T-helper 2 cell (primary cell): ENCODE measurements at places on chromosomes 6 and 20.
A peak's percentile ranks its signal among the peaks of the same experiment; 100 is the strongest.

DNA sequence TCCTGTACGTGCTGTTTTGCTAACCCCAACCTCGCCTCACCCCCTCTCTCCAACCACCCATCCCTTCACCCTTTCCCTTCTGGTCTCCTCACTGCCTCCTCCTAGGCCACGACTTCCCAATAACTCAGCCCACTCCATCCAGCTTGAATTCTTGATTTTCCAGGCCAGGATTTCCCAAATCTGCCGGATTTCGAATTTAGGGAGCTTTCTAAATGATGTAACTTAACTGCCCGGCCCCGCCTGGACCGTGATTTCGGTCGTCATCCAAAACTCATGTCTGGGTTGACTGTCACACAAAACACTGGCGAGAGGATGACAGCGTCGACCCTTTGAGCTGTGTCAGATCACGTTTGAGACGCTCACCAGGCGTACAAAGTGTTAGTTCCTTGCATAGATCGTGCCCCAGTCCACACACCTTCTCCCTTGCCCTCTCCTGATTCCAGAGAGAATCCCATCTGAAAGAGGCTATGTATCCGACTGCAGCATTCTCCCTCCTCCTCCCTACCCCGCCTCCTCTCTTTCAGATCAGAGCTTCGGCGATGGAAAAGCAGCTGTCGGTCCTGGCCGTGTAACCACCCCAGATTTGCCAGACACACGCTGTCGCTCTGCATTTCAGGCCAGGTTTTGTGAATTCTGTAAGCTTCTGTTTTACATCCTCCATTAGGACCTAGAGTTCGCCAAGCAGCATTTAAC lies 168.2 kb downstream of the GPX5 start:
- no peak for DNase-seq

DNA sequence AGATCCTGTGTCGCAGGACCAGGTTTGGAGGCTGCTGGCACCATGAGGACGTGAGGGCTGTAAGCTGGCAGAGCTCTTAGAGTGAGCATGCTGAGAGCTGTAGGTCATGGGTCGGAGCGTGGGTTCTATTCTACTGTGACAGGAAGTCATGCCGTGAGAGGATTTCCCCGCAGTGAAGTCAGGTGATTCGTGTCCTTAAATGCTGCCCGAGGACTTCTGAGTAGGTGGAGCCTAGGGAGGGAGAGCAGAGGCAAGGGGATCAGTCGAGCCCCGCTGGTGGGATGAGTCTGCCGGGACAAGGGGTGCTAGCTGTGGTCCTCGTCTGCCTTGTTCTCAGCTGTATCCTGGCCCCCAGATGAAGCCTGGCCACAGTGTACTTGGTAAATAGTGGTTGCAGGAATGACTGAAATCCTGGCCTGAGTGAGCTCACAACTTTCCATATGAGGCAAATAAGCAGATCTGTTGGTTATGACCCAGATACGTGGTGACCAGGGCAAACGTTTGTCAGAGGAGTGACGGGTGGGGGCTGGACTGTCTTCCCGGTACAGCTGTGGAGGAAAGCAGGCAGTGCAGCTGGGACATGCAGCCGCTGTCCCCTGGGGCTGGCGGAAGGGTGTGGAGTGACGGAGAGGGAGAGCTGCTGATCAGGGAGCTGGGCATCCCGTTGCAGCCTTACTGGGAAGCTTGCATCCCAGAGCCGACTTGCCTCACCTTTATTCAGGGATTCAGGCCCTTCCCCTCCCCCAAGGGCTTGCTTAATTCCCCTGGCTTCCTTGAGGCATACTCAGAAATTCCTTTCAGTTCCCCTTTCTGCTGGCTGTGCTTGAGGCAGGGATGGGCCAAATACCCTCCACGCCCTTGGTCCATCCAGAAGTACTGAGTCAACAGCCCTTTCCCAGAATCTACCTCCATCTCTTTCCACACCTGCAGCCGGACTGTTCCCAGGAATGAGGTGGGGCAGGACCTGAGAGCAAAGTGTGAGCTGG lies 250.9 kb upstream of the RREB1 start:
- DNase-seq = no peak

GRCh38 chr6:26159357-26160273 lies 72.4 kb downstream of the HFE start:
- DNase-seq = no peak

DNA sequence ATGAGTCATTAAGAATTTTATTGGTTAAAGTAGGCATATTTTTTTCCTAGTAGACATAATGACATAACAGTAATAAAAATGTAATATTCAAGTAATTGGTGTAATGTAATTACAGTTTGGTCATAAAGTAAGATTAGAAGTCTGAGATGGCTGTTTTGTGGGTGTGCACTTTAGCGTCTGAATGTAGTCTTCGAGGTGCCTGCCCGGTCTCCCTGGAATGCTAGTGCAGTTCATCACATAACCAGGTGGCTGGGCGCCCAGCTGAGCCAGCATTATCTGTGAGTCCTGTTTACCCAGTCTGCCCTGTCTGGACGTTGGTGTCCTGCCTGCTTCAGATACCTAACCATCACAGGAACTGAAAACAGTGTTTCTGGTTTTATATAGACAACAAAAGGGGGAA lies 419.1 kb downstream of the CDC5L start:
- no peak for DNase-seq

DNA sequence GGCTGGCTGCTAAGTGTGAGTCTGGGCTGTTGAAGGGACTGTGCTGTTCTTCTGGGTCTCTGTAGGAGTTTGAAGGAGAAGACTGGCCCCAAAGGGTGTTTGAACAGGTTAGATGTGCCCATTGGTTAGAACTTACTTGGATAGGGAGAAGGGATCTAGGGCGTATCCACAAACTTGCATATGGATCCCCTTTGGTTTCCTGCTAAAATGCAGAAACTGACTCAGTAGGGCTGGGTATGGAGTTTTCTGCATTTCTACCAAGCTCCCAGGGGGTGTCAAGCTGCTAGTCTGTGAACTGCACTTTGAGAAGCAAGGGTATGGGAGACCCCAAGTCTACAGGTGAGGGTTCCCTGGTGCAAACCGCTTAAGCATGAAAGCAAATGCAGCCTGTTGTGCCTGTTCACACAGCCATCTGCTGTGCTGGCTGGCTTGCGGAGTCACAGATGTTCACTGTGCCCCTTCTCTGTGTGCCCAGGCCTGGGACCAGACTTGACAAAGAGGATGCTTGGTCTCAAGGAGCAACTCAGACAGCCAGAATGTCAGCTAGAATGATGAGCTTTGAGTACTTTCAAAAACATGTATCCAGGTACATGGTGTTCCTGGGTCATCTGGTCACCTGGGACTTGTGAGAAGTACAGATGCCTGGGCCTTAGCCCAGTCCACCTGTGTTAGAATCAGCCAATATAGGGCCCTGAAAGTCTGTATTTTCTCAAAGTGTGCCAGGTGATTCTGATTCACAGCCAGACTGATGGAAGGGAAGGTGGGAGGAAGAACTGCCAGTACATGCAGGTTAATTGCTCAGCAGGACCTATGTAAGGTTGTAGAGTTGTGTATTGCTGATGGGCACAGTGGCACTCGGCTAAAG lies 7.4 kb downstream of the PPP1R16B start:
- no peak for DNase-seq

DNA sequence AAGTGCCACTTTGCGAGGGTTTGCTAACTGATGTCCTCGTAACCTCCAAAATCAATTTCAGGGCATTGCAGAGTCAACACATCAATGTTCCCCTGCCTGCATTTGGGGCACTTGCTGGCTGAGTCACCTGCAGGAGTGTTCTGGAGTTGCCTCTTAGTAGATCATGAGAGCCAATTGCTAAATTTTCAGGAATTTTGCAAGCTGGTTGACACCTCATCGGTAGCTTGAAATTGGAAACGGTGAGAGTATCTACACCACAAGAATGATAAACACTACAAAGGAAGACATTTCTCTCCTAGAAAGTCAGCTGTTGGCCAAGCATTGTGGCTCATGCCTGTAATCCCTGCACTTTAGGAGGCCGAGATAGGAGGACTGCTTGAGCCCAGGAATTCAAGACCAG lies 10.8 kb upstream of the BFSP1 start:
- DNase-seq = no peak

DNA sequence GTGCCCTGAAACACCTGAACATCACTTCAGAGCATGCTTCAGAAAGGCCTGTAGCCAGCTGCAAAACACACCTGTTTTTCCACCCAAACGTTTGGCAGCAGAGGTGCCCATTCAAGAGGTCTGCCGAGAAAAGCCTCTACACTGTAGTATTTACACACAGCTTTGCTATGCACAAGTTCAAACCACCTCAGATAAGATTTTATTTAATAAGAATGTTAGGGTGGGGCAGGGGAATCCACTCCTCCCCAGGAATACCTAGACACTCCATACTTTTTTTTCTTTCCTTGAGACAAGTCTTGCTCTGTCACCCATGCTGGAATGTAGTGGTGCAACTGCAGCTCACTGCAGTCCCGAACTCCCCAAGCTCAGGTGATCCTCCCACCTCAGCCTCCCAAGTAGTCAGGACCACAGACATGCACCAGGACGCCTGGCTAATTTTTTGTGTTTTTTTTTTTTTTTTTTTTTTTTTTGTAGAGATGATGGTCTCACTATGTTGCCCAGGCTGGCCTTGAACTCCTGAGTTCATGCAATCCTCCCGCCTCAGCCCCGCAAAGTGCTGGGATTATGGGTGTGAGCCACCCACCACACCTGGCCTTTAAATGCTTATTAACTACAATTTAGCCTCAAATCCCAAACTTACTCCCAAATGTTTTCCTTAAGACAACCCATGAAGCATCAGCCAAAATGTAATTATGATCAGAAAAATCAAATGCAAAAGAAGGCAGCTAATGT lies 9.7 kb downstream of the MRPL14 start:
- no peak for DNase-seq

- DNase-seq = no peak
Observed at GRCh38 chr20:19648024-19648423, 110.0 kb upstream of the RIN2 start.

DNA sequence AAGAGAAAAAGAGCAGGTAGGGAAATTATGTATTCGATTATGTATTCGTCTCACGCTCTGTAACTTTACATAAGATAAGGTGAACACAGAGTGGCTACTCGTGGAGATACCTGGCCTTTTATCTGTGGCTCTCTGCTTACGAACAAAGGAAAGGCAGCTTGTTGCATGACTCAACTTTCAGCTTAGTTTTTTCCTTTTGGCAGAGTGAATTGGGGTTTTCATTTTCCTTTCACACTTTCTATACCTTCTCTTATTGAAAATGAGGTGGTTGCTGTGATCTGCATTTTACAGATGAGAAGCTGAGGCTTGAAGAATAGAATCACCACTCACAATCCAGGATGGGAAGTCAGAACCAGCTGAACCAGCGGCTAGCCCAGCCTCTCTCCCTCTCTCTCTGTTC lies 13.3 kb upstream of the KCNK15 start:
- no peak for DNase-seq

- DNase-seq = no peak
Observed at GRCh38 chr6:44335631-44336030, 6.8 kb upstream of the SPATS1 start.

DNA sequence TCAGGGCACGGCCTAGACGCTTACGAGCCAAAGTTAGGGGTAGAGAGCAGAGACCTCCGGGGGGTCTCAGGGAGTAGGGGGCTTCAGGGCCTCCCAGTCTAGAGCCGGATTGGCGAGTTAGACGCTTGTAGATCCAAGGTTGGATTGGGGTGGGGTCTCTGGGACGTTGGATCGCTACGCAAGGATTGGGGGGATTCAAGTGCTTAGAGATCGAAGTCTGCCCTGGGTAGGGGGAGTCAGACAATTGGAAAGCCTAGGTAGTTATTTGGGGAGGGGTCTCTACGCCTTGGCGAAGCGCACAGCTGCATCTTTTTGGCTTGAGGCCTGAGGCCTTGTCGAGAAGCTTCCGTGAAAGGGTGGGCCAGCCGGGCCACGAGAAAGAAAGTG lies 469 bp downstream of the STX16 start:
- DNase-seq = peak; percentile 22

- no peak for DNase-seq
Observed at GRCh38 chr6:117446861-117447260, 21.1 kb upstream of the ROS1 start.

DNA sequence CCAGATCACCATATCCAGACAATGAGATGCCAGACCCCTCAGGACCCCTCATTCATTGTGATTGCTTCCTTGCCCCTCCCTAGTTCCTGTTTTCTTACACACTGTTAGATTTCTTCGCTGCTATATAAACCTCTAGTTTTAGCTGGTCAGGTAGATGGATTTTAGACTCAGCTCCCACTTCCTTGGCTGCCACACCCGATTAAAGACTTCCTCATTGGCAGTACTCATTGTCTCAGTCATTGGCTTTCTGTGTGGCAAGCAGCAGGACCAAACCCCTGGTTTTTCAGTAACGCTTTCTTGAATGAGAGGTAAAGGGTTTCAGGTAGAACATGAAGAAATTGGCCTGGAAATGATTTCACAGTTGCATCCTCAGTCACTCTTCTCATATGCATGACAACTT lies 47.9 kb downstream of the QRSL1 start:
- DNase-seq = no peak

GRCh38 chr6:44733126-44733525 lies 345.6 kb downstream of the CDC5L start:
- DNase-seq = no peak

DNA sequence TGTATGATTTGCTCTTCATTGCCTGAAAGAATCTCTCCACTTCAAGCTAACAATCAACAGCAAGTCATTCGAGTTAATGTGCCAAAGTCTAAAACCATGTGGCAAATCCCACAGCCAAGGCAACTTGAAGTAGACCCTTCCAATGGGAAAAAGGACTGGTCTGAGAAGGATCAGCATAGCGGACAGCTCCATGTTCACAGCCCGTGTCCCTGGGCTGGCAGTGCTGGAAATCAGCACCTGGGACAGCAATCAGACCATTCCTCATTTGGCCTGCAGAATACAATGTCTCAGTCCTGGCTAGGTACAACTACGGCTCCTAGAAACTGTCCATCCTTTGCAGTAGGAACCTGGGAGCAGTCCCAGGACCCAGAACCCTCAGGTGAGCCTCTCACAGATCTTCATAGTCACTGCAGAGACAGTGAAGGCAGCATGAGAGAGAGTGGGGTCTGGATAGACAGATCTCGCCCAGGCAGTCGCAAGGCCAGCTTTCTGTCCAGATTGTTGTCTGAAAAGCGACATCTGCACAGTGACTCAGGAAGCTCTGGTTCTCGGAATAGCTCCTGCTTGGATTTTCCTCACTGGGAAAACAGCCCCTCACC lies 1.1 kb downstream of the GJA10 start:
- DNase-seq = peak; percentile 22
